ENCODE measurements at places on chromosomes 12 and 14.

- no peak for DNase-seq
Measured at GRCh38 chr12:62760779-62761178, 174.2 kb downstream of the PPM1H start.

GRCh38 chr12:14999021-14999694 is 26.3 kb downstream of the PDE6H start:
- DNase-seq = no peak

GRCh38 chr12:91590966-91591638 is 408.5 kb upstream of the DCN start:
- no peak for DNase-seq

GRCh38 chr14:69812711-69813110 is 15.7 kb upstream of the SLC10A1 start:
- no peak for DNase-seq

GRCh38 chr14:58362798-58363412 is 32.8 kb upstream of the TOMM20L start:
- DNase-seq = peak; percentile 23

DNA sequence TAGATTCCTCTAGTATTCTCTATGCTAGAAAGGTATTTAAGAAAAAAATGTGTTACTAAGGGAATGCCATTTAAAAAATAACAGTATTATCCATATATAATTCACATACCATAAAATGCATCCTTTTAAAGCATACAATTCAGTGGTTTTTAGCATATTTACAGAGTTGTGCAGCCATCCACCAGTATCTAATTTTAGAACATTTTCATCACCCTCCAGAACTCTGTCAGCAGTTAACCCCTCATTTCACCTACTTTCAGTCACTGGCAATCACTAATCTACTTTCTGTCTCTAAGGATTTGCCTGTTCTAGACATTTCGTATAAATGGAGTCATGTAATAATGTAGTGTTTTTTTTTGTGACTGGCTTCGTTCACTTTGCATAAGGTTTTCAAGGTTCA is 33.4 kb downstream of the TBC1D15 start:
- DNase-seq = no peak

GRCh38 chr14:33420051-33420627 is 481.5 kb downstream of the NPAS3 start:
- DNase-seq = no peak

DNA sequence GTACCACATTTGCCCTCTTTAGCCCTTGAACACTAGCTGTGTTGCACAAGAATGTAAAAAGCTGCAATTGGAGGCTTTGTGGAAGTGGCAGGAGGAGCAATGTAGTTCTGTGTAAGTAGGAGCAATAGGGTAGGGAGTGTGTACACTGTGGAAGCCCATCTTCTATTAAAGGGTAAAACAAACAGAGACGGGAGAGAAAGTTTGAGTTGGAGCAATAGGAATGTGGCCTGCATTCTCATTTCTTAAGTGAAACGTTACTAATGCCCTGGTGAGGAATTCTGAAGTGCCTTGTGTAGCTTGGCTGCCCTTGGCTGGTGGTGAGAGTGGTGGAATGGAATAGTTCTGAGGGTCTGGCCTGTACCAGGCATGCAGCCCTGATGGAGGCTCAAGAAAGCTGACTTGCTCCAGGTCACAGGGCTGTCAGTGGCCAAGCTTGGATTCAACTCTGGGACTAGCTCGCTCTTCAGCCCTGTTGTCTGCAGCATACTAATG is 38.8 kb upstream of the ATP23 start:
- no peak for DNase-seq

GRCh38 chr14:94897561-94897960 is 127.6 kb upstream of the GSC start:
- no peak for DNase-seq

GRCh38 chr14:38280081-38280480 is 24.2 kb upstream of the CLEC14A start:
- DNase-seq = no peak

GRCh38 chr14:105087963-105088811 is 23.0 kb upstream of the GPR132 start:
- DNase-seq = no peak

- DNase-seq = no peak
Measured at GRCh38 chr12:12922191-12922616, 29.8 kb downstream of the GPRC5D start.

DNA sequence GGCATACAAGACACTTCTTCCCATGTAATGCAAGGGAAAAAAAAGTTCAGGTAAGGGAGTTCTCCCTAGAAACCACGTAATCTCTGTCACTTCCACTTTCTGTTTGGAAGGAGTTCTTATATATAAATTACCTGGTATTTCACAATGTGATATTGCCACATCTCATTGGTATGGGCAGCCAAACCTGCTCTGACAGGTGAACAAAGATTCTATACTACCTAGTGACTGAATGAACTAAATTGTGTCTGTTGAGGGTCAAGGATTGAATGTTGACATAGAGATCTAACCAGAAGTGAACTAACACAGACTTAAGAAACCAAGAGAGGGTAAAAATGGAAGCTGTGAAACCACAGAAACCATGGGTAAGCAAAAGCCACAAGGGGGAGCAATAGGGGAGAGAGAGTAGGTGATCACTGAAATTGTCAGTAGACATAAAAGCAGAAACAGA is 161.3 kb downstream of the RPL10L start:
- peak; percentile 30 for DNase-seq

- no peak for DNase-seq
Measured at GRCh38 chr14:55386037-55386808, 25.4 kb downstream of the ATG14 start.

DNA sequence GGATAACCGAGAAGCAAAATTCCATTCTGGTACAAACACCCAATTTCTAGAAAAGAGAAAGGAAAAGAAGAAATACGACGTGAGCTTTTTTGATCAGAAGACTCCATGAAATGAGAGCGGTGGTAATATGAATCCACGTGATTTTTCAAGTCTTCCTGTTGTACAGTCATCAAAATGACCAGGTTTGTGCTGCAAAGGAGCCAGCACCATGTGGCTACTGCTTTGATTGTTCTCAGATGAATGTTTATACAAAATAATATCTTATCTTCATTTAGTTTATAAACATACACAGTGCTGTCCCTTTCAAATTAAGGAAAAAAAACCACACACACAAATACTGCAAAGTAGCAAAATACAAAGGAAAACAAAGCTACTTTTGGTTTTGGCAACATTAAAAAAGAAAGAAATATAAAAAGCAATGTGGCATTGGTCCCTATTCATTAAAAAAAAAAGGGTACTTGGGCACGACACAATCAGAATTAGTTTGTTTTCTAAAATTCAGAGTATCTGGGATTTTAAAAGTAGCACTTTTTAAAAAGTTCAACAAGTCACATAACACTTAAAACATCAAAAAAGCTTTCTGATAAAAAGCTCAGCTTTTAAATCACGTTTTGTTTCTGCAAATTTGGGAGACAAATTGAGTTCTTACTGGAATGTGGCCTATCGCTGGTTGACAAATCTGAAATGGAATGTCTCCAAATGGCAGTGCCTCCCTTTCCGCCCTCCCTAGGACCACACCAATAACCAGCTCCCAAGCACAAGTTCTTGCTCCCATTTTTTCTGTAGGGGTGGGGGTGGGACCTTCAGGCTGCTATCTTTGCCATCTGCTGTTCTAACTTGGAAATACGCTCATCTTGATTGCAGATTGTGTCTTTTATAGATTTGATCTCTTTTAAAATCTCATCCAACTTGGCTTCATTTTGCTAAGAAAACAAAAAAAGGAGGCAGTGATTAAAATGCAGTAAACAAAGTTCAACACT is 13.2 kb upstream of the SELPLG start:
- no peak for DNase-seq

- DNase-seq = peak; percentile 84
Measured at GRCh38 chr14:74618078-74618952, 6.3 kb upstream of the LTBP2 start.

GRCh38 chr12:77392467-77393088 is 327.2 kb upstream of the E2F7 start:
- no peak for DNase-seq

DNA sequence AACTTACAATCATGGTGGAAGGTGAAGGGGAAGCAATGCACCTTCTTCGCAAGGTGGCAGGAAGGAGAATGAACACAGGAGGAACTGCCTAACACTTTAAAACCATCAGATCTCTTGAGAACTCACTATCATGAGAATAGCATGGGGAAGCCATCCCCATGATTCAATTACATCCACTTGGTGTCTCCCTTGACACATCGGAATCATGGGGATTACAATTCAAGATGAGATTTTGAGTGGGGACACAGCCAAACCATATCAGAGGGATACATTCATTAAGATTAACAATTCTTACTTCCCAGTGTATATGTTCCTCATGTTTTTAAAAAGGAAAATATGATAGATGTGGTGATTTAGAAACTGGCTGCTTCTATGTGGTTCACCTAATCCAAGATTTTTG is 117.9 kb downstream of the PDE3A start:
- no peak for DNase-seq

DNA sequence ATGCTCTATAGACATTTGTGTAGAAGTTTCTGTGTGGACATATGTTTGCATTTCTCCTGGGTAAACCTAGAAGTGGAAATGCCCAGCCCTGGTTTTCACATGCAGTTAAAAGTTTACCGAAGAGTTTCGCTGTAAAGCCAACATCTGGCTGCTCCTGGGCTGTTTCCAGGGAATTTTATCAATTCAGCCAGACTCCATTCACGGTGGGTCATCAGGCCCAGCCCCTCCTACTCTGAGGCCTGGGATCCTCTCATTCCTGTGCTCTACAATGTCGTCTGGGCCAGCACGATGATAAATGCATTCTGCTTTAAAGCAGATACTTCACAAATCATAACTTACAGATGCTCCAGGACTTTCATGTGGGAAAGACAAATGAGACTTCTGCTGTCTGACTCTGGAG is 7.1 kb downstream of the NUAK1 start:
- no peak for DNase-seq

DNA sequence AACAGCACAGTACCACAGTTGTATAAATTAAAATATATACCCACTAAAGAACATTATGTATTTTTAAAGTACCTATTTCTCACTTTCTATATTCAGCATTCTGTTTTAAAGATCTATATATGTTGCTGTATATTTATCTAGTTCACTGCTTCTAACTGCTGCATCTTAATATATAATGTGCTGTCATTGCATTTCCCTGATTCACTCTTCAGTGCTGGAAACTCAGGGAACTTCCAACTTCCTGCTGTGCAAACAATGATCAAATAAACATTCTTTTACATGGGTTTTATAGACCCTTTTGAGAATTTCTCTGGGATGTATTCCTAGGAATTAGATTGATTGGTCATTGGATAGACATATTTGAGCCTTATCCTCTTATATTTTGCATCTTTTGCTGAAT is 379.1 kb downstream of the APAF1 start:
- no peak for DNase-seq

- no peak for DNase-seq
Measured at GRCh38 chr14:61051051-61051450, 70.0 kb downstream of the SLC38A6 start.

GRCh38 chr14:104284107-104284592 is 145.8 kb downstream of the KIF26A start:
- DNase-seq = no peak

GRCh38 chr12:64193931-64194330 is 28.2 kb downstream of the KICS2 start:
- DNase-seq = no peak

- DNase-seq = no peak
Measured at GRCh38 chr12:104710940-104711689, 247.0 kb downstream of the SLC41A2 start.

- DNase-seq = no peak
Measured at GRCh38 chr12:111429828-111430432, 24.2 kb downstream of the SH2B3 start.

DNA sequence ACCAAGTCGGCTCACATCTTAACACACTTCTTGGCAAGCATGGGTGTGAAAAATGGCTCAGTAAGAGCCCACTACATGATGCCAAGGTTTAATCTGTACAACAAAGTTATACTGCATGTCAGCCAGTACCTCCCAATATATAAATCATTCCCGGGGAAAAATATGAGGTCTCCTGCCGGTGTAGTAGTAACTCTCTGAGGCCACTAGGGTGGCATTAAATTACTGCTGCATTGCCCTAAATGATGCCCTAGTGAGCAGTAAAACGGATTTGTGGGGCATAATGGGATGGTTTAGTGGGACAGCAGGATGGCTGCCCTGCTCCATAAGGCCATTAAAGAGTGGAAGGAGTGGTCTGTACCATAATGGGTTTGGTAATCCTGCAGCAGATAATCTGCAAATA is 267.7 kb downstream of the MED13L start:
- DNase-seq = no peak

DNA sequence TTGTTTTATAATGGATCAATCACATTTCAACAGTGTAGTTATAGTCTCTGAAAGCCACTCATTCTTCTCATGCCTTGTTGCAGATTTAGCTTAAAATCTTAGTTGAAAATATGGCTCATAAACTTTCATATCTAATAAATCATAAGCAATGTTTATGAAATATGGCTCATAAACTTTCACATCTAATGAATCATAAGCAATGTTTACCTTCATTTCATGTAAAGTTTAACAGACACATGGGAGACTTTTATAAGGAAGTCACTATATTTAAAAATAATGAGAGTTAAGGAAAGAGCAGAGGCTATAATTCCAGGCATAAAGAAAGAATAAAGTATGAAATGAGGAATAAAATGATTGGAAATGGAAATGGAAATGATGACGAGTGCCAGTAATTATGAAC is 1042.1 kb downstream of the FSCB start:
- no peak for DNase-seq

- DNase-seq = no peak
Measured at GRCh38 chr12:5273709-5274108, 158.2 kb upstream of the NTF3 start.

GRCh38 chr12:47913081-47913480 is 8.3 kb upstream of the VDR start:
- no peak for DNase-seq

GRCh38 chr12:120376934-120377572 is 8.1 kb upstream of the MSI1 start:
- no peak for DNase-seq

DNA sequence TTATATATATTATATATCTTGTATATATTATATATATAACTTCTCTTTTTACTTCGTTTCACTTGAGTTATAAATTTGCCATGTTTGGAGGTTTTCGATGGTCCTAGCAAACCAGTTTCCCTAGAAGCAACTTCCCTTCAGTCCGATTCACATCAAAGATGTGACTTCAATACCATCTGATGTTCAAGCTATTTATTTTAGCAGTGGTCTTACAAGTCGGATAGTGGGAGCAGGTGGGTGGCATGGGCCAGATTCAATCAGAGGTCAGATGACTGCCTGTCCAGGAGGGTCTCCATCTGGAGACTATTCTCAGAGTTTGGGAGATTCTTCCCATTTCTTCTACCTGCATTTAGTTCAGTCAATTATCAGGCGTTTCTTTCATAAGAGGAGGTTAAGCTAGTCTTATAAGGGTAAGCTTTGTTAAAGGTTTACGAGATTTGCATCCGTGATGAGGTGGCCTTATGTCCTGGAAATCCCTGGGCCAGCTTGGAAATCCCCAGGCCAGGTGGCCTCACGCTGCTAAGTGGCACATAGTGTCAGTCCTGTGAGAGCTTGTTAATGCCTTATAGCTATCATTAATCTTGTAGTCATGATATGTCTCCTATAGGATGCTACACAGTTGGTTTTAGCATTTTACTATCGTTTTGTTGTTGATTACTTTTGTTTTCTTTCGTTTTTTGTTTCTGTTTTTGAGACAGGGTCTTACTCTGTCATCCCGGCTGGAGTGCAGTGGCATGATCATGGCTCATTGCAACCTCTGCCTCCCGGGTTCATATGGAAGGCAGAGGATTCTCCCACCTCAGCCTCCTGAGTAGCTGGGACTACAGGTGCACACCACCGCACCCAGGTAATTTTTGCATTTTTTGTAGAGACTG is 145.8 kb downstream of the BICD1 start:
- no peak for DNase-seq
